ENCODE measurements at places on chromosomes 4 and X.

GRCh38 chrX:112888916-112889315 is 48.3 kb upstream of the AMOT start:
- no peak for DNase-seq

DNA sequence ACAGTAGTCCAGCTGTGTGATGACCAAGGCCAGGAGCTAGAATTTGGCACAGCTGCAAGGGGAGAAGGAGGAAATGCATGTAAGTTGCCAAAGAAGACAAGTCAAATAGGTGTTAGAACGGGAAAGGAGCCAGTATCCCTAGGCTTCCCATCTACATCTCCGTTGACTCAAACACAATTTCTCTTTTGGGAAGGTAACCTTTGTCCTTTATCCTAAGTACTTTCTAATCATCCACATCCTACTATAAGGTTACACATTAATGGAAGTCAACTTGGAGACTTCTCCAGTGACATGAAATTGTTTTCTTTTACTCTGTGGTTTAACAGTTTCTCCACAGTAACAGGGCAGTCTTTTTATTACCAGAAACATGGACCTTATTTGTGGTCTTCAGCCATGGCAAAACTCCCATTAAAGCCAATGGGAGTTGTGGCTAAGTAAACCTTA is 620.0 kb downstream of the ANKRD50 start:
- no peak for DNase-seq

DNA sequence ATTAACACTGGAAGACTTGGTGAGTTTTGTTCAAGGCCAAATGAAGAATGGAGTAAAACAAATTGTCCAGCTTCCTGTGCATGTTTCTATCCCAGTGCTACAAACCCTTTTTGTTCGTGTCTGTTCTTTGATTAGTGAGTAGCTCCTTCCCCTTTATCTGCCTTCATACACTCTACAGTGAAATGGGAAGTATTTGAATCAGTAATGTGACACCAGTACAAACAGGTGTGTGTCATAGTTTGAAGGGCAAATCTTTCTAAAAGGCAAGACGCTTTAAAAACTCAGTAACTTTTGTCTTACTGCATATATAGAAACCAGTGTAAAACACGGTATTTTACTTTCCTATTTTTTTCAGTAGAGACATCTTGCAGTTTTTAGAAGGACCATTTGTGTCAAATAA is 5.9 kb downstream of the ARHGEF38 start:
- DNase-seq = no peak

- DNase-seq = no peak
These were observed 209.3 kb downstream of the GPC3 start for GRCh38 chrX:133776072-133776471.

DNA sequence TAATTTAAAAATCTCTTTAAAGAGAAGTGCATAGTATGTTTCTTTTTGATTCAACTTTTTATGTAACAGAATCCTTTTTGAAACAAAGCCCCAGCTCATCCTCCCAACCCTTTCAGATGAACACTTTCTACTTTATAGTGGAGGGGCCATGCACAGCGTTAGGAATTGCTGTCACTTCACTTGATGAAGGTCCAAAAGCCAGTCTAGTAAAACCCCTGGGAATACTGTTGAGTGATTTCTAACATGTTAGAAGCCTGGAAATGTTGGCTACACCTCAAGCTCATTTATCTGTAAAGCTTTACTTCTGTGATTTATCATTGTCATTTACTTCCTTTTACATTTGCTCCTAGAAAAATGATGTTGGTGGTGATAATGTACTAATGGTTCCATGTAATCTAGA is 1608.9 kb upstream of the TENM3 start:
- DNase-seq = no peak

DNA sequence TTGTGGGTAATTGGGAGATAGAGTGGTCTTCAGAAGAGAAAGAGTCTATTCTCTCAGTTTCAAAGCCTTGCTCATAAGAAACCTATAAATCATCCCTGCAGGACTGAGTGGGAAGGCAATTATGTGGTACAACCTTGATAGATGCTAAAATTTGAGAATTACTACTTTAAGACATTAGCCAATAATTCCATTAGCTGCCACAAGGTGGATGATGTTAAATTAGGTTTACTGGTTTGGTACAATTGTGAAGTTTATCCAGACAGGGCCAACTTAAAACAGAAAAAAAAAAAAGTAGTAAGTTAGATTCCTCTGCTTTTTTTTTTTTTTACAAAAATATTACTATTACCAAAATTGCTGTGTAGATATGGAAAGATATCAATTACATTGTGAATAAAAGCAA is 73.2 kb upstream of the AMOT start:
- DNase-seq = no peak

DNA sequence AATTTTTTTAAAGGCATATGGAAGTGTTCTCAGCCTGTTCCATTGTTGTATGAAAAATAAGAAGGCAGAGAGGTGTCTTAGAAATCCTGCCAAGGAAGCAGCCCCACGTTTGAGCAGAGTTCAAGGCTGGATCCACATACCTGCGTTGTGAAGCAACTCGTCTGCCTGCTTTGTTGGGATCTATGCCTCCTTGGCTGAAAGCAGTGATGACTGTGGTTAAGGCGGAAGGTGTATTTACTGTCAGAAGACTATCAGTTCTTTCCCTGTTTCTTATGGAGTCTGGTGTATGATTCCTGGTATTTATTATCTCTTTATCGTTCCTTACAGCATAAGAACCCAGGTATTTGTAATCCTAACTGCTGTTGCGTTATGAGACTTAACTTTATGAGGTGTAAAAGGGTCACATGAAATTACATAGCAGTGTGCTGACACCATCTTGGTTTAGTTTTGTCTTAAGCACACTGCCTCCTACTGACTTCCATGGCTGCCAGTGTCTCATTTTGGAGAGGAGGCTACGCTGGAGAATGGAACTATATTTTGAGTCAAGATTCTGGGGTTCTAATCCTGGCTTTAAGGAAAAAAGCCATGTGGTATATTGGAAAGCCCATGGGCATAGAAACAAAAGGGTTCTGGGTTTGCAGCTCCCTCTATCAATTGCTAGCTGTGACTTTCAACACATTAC is 3.1 kb upstream of the MSMO1 start:
- DNase-seq = no peak

GRCh38 chr4:160498211-160498610 is 1395.3 kb downstream of the RAPGEF2 start:
- no peak for DNase-seq

- no peak for DNase-seq
These were observed 109.3 kb downstream of the AFF2 start for GRCh38 chrX:148609515-148610327.

DNA sequence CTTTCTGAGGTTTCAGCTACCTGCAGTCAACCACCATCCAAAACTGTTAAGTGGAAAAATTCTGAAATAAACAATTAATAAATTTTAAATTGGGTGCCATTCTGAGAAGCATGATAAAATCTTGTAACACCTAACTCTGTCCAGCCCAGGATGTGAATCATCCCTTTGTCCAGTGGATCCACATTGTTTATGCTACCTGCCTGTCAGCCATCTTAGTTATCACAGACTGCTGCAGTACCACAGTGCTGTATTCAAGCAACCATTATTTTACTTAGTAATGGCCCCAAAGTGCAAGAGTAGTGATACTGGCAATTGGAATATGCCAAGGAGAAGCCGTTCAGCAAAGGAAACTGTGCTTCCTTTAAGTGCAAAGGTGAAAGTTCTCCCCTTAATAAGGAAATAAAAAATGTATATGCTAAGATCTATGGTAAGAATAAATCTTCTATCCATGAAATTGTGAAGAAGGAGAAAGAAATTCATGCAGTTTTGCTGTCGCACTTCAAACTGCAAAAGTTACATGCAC is 20.6 kb downstream of the CAMK2D start:
- DNase-seq = no peak

GRCh38 chrX:132958091-132958703 is at the start of gene HS6ST2:
TSS of gene HS6ST2 (minus strand) at chrX:132958629.
- DNase-seq = no peak

GRCh38 chr4:122012735-122013134 is 60.9 kb upstream of the TRPC3 start:
- DNase-seq = no peak

- no peak for DNase-seq
These were observed at the start of gene POU4F2 for GRCh38 chr4:146638786-146639505. TSS of gene POU4F2 (plus strand) at chr4:146638893. CDS start at chr4:146639141, 248 bp downstream.

GRCh38 chr4:85474818-85475630 is at the start of gene ARHGAP24:
TSS of gene ARHGAP24 (plus strand) at chr4:85475150.
- DNase-seq = no peak

DNA sequence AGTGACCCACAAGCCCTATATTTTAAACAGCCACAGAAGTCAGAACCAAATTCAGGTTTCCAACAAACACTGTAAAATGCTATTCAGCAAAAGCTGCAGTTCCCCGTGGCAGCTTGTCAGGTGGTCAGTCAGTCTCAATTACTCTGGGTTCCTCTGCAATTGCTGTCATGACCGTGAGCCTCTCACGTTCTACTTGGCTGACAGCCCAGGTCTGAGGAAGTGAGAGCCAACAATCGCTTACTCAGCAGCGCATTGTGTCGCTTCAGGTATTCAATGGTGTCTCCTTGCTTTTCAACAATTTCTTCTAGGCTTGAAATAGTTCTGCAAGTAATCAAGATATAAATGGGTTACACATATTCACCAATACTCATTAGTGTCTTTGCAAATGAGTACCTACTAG is 25.8 kb downstream of the TRIM75 start:
- no peak for DNase-seq

DNA sequence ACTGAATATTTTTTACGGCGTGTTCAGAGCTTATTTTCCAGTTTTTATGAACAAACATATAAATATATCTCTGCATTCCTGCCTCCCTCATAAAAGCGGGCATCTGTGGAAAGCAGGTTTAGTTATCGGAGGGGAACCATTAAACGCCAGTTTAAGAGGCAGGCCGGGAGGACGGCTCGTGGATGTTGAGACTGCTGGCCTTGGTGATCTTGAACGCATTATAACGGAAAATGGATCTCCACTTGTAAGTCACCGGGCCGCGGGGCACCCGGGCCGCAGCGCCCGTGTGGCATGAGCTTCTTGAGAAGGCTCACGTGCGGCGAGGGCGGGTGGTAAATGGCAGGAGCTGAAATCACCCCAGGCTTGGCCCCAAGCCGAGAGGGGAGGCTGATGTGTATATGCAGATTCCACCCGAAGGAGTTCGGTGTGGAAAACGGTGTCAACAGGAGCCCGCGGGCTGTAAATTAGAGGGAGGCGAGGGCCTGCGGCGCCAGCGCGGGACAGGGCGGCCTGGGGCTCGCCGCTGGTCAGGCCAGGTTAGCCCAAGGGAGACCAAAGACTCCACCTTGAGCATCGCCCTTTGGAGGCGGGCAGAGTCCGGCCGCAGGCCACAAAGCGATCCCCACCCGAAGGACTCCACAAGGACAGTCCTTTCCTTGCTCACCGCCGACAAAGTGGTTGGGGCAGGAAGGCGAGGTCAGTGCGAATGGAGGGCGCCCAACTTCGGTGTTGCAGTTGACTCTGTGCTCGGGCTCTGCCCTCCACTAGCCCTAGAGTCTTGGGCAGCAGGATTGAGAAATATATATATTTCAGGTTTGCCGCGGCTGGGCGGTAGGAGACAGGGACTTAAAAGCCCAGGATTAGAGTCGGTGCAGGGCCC is 1.3 kb upstream of the HAND2 start:
- DNase-seq = no peak

- no peak for DNase-seq
These were observed 140.5 kb downstream of the GRIA3 start for GRCh38 chrX:123324625-123325024.

GRCh38 chr4:4289941-4290850 is at the start of the genes LYAR and ZBTB49:
TSS of gene LYAR (minus strand) at chr4:4290154. CDS start at chr4:4283742, 6,412 bp downstream.
TSS of gene ZBTB49 (plus strand) at chr4:4290251. CDS start at chr4:4299946, 9,695 bp downstream.
- DNase-seq = peak; percentile 98

- no peak for DNase-seq
These were observed 255.5 kb downstream of the CHIC1 start for GRCh38 chrX:73818200-73819116.

DNA sequence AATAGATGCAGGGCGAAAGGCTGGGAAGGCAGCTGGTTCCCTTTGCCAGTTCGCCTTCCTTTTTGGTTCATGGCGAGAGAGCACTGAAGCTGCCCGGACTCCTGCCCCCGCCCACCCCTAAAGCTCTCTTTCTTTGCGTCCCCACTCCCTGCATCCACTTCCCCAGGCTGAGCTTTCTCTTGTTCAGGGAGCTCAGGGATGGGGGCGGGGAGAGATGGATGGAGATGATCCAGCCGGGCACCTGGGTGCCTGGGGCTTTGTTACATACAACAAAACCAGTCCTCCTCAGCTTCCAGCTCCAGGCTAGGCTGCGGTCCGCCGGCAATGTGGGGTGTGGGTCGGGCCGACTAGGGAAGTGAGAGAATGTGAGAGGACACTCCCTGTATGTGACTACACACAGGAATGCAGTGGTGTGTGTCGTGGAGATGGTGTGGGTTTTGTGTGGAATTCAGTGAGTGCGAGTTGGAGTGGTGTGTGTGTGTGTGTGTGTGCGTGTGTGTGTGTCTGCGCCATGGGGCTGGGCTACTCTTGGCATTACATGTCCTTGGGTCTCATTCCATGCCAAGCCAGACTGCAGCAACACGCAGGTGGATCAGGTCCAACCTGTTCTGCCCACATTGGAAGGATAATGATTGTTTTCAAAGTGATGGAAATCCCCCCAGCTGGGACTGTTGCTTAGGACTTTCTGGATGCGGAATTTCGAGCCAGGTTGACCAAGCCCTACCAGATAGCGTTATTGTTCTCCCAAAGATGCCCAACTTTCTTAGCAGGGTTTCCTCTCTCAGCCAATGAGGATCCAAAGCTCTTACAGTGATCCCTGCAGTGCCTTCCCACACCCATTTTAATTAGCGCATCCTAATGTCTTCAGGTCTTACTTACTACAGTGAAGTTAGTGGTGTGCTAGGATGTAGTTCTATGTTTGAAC is 149.4 kb upstream of the CHRDL1 start:
- DNase-seq = no peak

DNA sequence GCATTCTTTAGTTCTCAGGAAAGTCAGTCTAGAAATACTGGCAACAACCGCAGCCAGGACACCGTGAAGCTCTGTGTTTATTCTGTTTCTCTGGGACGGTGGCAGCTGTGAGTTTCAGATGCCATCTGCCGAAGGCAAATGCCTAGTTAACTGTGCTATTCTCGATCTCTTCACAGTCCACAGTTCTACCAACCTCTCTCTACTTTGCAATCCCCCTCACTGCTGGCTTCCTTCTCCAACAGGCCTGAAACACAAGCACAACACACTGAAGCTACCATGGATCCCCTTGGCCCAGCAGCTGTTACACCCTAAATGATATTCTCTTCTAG is 118.8 kb downstream of the ZNF827 start:
- DNase-seq = no peak

GRCh38 chr4:129239088-129239487 is 143.1 kb downstream of the C4orf33 start:
- no peak for DNase-seq

DNA sequence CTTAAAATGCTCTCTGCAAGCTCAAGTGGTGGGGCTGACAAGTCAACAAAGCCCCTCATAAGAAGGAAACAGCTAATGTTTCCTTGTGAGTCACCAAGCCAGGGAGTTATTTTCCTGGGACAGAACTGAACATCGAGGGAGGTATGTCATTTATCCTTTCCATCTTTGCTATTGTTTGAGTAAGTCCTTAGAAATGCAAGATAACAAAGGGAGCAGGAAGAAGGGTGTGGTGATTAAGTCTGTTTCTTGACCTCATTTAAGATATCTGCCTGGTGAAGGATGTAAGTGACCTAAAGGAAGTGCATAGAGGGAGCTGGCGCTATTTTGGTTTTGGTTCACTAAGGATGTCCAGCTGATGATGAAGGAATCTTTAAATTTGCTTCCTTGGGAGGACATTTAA is 39.9 kb downstream of the ATG4A start:
- no peak for DNase-seq

- no peak for DNase-seq
These were observed 2.3 kb downstream of the MAML3 start for GRCh38 chr4:140151699-140152012.

Measured in effector memory CD8-positive, alpha-beta T cell (primary cell).